ENCODE measurements at places on chromosomes 13 and 19. TPM values are rescaled to one million over a fixed set of nuclear protein-coding genes. Genes with fewer than 3 reads are reported as not detected.

APLP1 gene
- total RNA-seq = 6.3 TPM

SIGLEC5 gene
- not detected for total RNA-seq

BEST2 gene
- not detected for total RNA-seq

NKPD1 gene
- total RNA-seq = 1.2 TPM

KIR3DL1 gene
- not detected for total RNA-seq

KCNC3 gene
- total RNA-seq = 1.0 TPM

All from tongue (tissue), 3 donors.